ENCODE measurements at places on chromosomes 16 and 17. TPM values are rescaled to one million over a fixed set of nuclear protein-coding genes. Genes with fewer than 3 reads are reported as not detected.

The SERPINF2 gene
- 140 TPM for total RNA-seq

The NTN1 gene
- total RNA-seq: 1.5 TPM

The OR3A3 gene
- total RNA-seq: not detected

The SOCS1 gene
- 9.0 TPM for total RNA-seq

The EFCAB3 gene
- total RNA-seq: not detected

The GAS7 gene
- 25.9 TPM for total RNA-seq

The ATAD5 gene
- 3.2 TPM for total RNA-seq

The RHBDL1 gene
- 2.3 TPM for total RNA-seq

The PPP1R27 gene
- total RNA-seq: not detected

The RND2 gene
- 6.3 TPM for total RNA-seq

The AGRP gene
- 1.9 TPM for total RNA-seq

The HEATR9 gene
- not detected for total RNA-seq

The FBXL16 gene
- 0.07 TPM for total RNA-seq

The TVP23B gene
- 70.0 TPM for total RNA-seq

The PARD6A gene
- total RNA-seq: 1.1 TPM

The TMEM114 gene
- not detected for total RNA-seq

The TRAP1 gene
- 70.8 TPM for total RNA-seq

The FBXO39 gene
- total RNA-seq: not detected

The CCL11 gene
- total RNA-seq: 0.40 TPM

The NOTUM gene
- total RNA-seq: 1.8 TPM

The IRX5 gene
- 3.2 TPM for total RNA-seq

The PRDM7 gene
- not detected for total RNA-seq

The IKZF3 gene
- total RNA-seq: not detected

The ABCC3 gene
- 18.1 TPM for total RNA-seq

The HOXB3 gene
- total RNA-seq: 1.8 TPM

The ZNF469 gene
- 1.0 TPM for total RNA-seq

The CNTNAP4 gene
- 1.8 TPM for total RNA-seq

The CBX8 gene
- 4.3 TPM for total RNA-seq

The MOSMO gene
- total RNA-seq: 16.1 TPM

The HES7 gene
- not detected for total RNA-seq

The CCNF gene
- 4.7 TPM for total RNA-seq

The KCTD11 gene
- total RNA-seq: 12.4 TPM
